Adrenal gland (tissue), 19 donors: ENCODE measurements at places on chromosomes 1 and 21. TPM values are rescaled to one million over a fixed set of nuclear protein-coding genes. Genes with fewer than 3 reads are reported as not detected.

Gene SELP
- total RNA-seq = 10.9 TPM

DNA sequence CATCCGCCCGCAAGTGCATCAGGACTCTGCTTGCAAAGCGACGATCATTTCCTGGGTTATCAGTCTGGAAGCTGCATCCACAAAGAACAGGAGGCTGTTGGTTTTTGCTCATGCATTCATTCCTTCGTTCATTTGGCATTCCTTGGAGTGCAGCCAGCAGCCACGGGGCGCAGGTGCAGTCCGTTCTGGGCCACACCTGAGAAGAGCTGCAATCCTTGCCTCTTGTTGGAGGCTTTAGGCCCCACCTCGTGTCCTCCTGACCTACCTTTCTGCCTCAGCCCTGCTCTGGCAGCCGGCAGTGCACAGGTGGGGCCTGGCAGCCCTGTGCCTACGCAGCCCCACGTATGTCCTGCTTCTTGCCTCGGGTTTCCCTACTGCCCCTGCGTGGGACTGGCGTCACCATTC lies 19.6 kb upstream of the C2CD2 start:
- peak; percentile 16 for DNase-seq
- H3K27me3 ChIP-seq = no peaks in the 10 kb centered on the region
- H3K4me3 ChIP-seq = no peak overlapping the region

Gene RAP1GAP
- 160 TPM for total RNA-seq

Gene DCST1
- not detected for total RNA-seq

Gene TMEM240
- 0.95 TPM for total RNA-seq

DNA sequence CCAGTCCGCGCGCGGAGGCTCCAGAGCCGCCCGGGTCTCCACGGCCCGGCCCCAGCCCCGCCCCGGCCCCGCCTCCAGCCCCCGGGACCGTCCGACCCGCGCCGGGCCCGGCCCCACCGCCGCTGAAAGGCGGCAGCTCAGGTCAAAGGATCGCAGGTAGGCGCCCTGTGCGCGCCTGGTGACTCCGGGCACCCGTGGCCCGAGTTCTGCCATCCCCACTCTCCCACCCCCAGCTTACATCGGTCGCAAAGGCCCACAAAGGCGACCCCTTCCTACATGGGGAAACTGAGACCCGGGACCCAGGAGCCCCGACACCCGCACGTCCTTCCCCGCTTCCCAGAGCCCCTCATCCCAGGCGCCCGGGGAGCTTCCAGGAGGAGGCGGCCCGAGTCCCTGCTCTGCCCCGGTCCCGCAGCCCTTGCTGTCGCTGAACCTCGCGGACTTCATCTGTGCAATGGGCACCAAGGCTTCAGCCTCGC lies at the start of gene TMEM200B:
TMEM200B (minus strand) TSS at position 17 of the 479 bp plus-strand sequence. CDS start 2,075 bp downstream, outside the sequence.
- peaks cover 12% of the 10 kb centered on the region for H3K27me3 ChIP-seq
- no peak within 1 kb of the TSS for H3K4me3 ChIP-seq
- H3K4me1 ChIP-seq = peaks cover 22% of the 10 kb centered on the region
- no peaks in the 10 kb centered on the region for H3K36me3 ChIP-seq

GRCh38 chr1:48923116-48923515 lies 146.4 kb upstream of the BEND5 start:
- no peak overlapping the region for H3K4me3 ChIP-seq
- H3K36me3 ChIP-seq = no peaks in the 10 kb centered on the region
- H3K27ac ChIP-seq = no peak overlapping the region

Gene DR1
- 17.0 TPM for total RNA-seq

GRCh38 chr1:93710499-93711453 lies 29.1 kb upstream of the BCAR3 start:
- peaks cover 33% of the 10 kb centered on the region for H3K4me1 ChIP-seq
- H3K4me3 ChIP-seq = no peak overlapping the region
- peak overlapping the region; percentile 8 for H3K27ac ChIP-seq
- DNase-seq = no peak

GRCh38 chr1:39927538-39927937 lies 25.8 kb upstream of the MYCL start:
- no peaks in the 10 kb centered on the region for H3K36me3 ChIP-seq
- no peaks in the 10 kb centered on the region for H3K27me3 ChIP-seq
- no peak overlapping the region for H3K27ac ChIP-seq
- H3K4me3 ChIP-seq = no peak overlapping the region
- no peak for DNase-seq
- H3K4me1 ChIP-seq = no peaks in the 10 kb centered on the region

- H3K27ac ChIP-seq = no peak overlapping the region
- DNase-seq = no peak
- H3K4me3 ChIP-seq = no peak overlapping the region
- H3K36me3 ChIP-seq = no peaks in the 10 kb centered on the region
Observed at GRCh38 chr1:102858695-102859094, 249.6 kb downstream of the COL11A1 start.

GRCh38 chr21:35197992-35198431 lies 148.9 kb upstream of the RUNX1 start:
- H3K36me3 ChIP-seq = no peaks in the 10 kb centered on the region
- H3K27ac ChIP-seq = no peak overlapping the region
- no peaks in the 10 kb centered on the region for H3K27me3 ChIP-seq
- no peaks in the 10 kb centered on the region for H3K4me1 ChIP-seq
- no peak overlapping the region for H3K4me3 ChIP-seq

DNA sequence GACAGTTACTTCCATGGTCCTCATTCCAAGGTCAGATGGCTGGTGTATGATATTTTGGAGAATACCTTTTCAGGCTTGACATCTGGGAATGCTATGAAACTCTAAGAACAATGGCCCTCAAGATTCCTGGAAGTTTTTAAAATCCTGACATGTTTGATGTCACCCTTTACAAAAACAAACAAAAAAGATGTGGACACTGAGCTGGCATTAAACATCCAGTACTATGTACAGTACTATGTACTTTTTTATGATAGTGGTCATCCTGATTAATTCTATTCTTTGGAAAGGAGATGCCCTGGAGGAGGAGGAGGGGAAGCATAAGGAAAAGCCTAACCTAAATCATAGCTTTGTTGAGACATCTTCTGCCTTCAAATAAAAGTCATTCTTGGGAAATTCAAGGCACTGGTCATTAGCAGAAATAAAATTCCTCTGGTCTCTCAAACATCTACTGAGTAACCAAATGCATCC lies 235.4 kb downstream of the HMCN1 start:
- no peak overlapping the region for H3K4me3 ChIP-seq
- no peak for DNase-seq
- H3K27ac ChIP-seq = no peak overlapping the region
- H3K36me3 ChIP-seq = no peaks in the 10 kb centered on the region
- no peaks in the 10 kb centered on the region for H3K4me1 ChIP-seq

Gene INSRR
- total RNA-seq = 0.41 TPM

DNA sequence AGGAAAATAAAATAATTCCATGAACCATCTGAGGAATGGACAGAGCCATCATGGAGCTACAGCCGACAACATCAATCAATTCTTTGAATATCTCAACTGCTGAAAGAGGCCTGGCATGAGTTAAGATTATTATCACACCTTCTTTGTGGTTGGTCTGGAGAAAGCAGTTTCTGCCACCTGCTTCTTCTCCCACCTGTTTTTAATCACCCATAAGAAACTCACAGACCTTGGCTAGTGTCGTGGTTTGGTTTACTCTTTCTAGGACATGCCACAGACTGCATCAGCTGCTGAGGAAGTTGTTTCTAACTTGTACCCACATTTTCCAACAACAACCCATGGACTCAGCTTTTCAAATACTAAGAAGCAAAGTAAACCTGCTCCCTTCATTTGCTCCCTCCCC lies 65.6 kb downstream of the NTPCR start:
- DNase-seq = no peak
- H3K4me1 ChIP-seq = no peaks in the 10 kb centered on the region
- no peak overlapping the region for H3K4me3 ChIP-seq
- no peak overlapping the region for H3K27ac ChIP-seq
- no peaks in the 10 kb centered on the region for H3K27me3 ChIP-seq

Gene VCAM1
- 91.5 TPM for total RNA-seq

- H3K36me3 ChIP-seq = no peaks in the 10 kb centered on the region
- no peak overlapping the region for H3K27ac ChIP-seq
- no peak for DNase-seq
- H3K4me1 ChIP-seq = peaks cover 2% of the 10 kb centered on the region
- no peaks in the 10 kb centered on the region for H3K27me3 ChIP-seq
- H3K4me3 ChIP-seq = no peak overlapping the region
Observed at GRCh38 chr21:27290028-27290427, 323.1 kb upstream of the ADAMTS5 start.

GRCh38 chr1:235045921-235046601 lies 82.6 kb downstream of the TOMM20 start:
- no peaks in the 10 kb centered on the region for H3K36me3 ChIP-seq
- peak overlapping the region; percentile 12 for H3K27ac ChIP-seq
- no peaks in the 10 kb centered on the region for H3K27me3 ChIP-seq
- no peak for DNase-seq
- no peak overlapping the region for H3K4me3 ChIP-seq

Gene SH3BGR
- 97.3 TPM for total RNA-seq

Gene AADACL4
- total RNA-seq = not detected

Gene TRAF5
- total RNA-seq = 10.0 TPM

DNA sequence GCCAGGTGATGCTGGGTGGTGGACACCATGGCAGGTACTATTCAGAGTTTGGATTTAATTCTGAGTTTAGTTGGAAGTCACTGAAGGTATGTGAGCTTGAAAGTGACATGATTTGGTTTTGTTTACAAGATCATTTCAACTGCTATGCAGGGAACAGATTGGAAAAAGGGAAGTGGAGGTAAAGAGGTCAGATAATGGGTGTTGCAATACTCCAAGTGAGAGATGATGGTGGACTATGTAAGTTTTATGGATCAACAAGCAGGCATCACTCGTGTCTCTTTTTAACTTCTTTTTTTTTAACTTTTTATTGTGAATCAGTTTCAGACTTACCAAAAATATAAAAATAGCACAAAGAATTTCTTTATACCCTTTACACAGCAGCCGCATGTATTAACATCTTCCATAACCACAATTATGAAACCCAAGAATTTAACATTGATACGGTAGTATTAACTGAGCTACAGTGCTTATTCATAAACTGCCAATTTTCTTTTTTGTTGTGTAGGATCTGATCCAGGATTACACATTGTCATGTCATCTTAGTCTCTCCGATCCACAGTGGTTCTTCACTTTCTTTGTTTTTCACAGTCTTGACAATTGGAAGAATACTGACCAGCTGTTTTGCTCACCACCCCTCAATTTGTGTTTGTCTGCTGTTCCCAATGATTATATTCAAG lies 24.9 kb upstream of the NHLH2 start:
- H3K27me3 ChIP-seq = no peaks in the 10 kb centered on the region
- no peaks in the 10 kb centered on the region for H3K4me1 ChIP-seq
- no peak overlapping the region for H3K27ac ChIP-seq
- H3K36me3 ChIP-seq = no peaks in the 10 kb centered on the region
- DNase-seq = no peak

- H3K4me3 ChIP-seq = no peak overlapping the region
- no peaks in the 10 kb centered on the region for H3K36me3 ChIP-seq
- H3K27ac ChIP-seq = no peak overlapping the region
- H3K4me1 ChIP-seq = no peaks in the 10 kb centered on the region
Observed at GRCh38 chr1:36884029-36884701, 150.2 kb downstream of the GRIK3 start.

- H3K4me3 ChIP-seq = no peak overlapping the region
- DNase-seq = no peak
- H3K4me1 ChIP-seq = peaks cover 17% of the 10 kb centered on the region
- H3K27ac ChIP-seq = no peak overlapping the region
Observed at GRCh38 chr1:65006806-65007205, 40.5 kb upstream of the JAK1 start.

GRCh38 chr1:25922971-25923552 lies 16.8 kb upstream of the STMN1 start:
- H3K36me3 ChIP-seq = no peaks in the 10 kb centered on the region
- DNase-seq = peak; percentile 41
- peak overlapping the region; percentile 69 for H3K4me3 ChIP-seq
- H3K4me1 ChIP-seq = peaks cover 11% of the 10 kb centered on the region
- H3K27ac ChIP-seq = peak overlapping the region; percentile 89

Gene SIM2
- total RNA-seq = not detected

DNA sequence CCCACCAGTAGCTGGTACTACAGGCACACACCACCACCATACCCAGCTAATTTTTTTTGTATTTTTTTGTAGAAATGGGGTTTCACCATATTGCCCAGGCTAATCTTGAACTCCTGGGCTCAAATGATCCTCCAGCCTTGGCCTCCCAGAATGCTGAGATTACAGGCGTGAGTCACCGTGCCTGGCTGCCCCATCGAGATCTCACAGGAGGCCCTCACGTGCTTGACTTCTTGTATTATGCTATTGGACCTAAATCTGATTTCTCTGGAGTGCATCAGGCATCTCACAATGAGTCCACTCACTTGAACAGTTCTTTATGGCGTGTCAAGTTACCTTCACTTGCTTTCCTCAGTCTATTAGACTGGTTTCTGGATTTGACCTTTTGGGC lies 9.3 kb upstream of the RSRP1 start:
- no peak overlapping the region for H3K4me3 ChIP-seq
- H3K4me1 ChIP-seq = peaks cover 10% of the 10 kb centered on the region
- H3K27me3 ChIP-seq = no peaks in the 10 kb centered on the region
- H3K27ac ChIP-seq = no peak overlapping the region
- DNase-seq = peak; percentile 34
- no peaks in the 10 kb centered on the region for H3K36me3 ChIP-seq

- H3K27ac ChIP-seq = peak overlapping the region; percentile 62
- no peaks in the 10 kb centered on the region for H3K36me3 ChIP-seq
- no peak for DNase-seq
- no peaks in the 10 kb centered on the region for H3K4me1 ChIP-seq
- no peaks in the 10 kb centered on the region for H3K27me3 ChIP-seq
Observed at GRCh38 chr1:159077120-159077961, 775 bp upstream of the AIM2 start.

Gene CACNA1E
- total RNA-seq = 0.11 TPM
